ENCODE measurements at places on chromosomes 3 and 15.

GRCh38 chr3:56874269-56874668 is 72.5 kb upstream of the ARHGEF3 start:
- no peaks in the 10 kb centered on the region for H3K4me1 ChIP-seq
- no peak overlapping the region for H3K27ac ChIP-seq
- DNase-seq: no peak
- H3K4me3 ChIP-seq: no peak overlapping the region

GRCh38 chr15:49247556-49248110 is 77.6 kb downstream of the GALK2 start:
- H3K36me3 ChIP-seq: peaks cover 14% of the 10 kb centered on the region
- H3K27me3 ChIP-seq: no peaks in the 10 kb centered on the region
- DNase-seq: no peak
- no peak overlapping the region for H3K4me3 ChIP-seq
- peak overlapping the region; percentile 6 for H3K27ac ChIP-seq
- H3K4me1 ChIP-seq: peaks cover 12% of the 10 kb centered on the region

DNA sequence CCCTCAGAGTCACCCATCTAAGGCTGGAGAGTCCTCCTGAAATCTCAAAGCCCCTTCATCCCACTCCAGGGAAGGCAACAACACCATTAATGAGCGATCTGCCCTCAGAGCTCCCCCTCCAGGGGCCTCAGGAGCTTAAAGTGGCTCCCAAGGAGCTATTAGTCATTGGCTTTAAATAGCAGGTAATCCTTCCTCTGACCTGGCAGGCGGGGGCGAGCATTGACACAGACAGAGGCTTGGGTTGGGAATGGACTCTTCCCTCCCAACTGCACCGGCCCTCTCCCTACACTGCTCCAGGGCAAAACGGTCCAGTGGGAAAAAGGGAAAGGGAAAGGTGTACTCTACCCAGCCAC is 1.4 kb downstream of the MFGE8 start:
- H3K4me3 ChIP-seq: no peak overlapping the region
- peak; percentile 66 for DNase-seq
- no peak overlapping the region for H3K27ac ChIP-seq
- H3K36me3 ChIP-seq: peaks cover 14% of the 10 kb centered on the region
- H3K27me3 ChIP-seq: no peaks in the 10 kb centered on the region
- H3K4me1 ChIP-seq: peaks cover 29% of the 10 kb centered on the region

- H3K27ac ChIP-seq: no peak overlapping the region
- no peaks in the 10 kb centered on the region for H3K36me3 ChIP-seq
- no peaks in the 10 kb centered on the region for H3K27me3 ChIP-seq
- peak; percentile 18 for DNase-seq
- H3K4me3 ChIP-seq: no peak overlapping the region
Measured at GRCh38 chr15:68318931-68319909, 41.7 kb downstream of the FEM1B start.

DNA sequence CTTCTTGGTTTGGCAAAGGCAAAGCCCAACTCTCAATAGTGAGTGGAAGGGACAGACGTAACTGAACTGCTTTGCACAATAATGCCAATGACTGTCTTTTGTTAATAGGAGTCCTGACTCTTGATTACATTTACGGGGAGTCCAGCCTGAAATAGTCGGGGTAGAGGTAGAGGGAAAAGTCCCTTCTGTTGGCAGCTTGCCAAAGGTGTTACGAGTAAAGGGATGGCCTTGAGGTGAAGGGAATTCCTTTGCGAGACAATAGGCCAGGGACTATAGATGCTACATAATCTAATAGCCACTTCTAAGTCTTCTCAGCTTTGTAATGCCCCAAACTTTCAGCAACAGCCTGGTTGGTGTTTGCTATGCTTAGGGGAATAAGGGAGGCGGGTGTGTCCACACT is 2.2 kb upstream of the SENP2 start:
- H3K27ac ChIP-seq: no peak overlapping the region
- no peak for DNase-seq
- H3K4me3 ChIP-seq: no peak overlapping the region
- H3K27me3 ChIP-seq: no peaks in the 10 kb centered on the region
- H3K36me3 ChIP-seq: no peaks in the 10 kb centered on the region

DNA sequence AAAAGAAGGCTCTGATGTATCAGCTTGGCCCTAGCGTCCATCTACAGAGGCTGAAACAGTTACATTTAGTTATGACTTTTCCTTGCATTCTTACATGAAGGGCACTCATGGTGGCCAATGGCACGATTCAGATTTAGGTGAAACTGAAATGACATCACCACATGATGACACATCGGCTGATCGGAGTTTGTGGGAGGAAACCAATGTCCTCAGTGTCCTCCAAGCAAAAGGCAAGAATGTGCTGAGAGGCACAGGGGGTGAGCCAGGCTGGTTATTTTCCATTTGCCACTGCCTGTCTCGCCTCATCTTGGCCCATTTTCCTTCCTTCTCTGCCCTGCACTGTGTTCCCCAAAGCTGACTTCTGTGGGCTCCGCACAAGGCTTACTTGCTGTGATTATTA is 34.4 kb downstream of the TARS3 start:
- DNase-seq: no peak
- H3K4me3 ChIP-seq: no peak overlapping the region
- no peak overlapping the region for H3K27ac ChIP-seq

GRCh38 chr3:181886676-181887075 is 175.0 kb downstream of the SOX2 start:
- no peaks in the 10 kb centered on the region for H3K36me3 ChIP-seq
- DNase-seq: no peak
- H3K27me3 ChIP-seq: no peaks in the 10 kb centered on the region
- no peaks in the 10 kb centered on the region for H3K4me1 ChIP-seq

DNA sequence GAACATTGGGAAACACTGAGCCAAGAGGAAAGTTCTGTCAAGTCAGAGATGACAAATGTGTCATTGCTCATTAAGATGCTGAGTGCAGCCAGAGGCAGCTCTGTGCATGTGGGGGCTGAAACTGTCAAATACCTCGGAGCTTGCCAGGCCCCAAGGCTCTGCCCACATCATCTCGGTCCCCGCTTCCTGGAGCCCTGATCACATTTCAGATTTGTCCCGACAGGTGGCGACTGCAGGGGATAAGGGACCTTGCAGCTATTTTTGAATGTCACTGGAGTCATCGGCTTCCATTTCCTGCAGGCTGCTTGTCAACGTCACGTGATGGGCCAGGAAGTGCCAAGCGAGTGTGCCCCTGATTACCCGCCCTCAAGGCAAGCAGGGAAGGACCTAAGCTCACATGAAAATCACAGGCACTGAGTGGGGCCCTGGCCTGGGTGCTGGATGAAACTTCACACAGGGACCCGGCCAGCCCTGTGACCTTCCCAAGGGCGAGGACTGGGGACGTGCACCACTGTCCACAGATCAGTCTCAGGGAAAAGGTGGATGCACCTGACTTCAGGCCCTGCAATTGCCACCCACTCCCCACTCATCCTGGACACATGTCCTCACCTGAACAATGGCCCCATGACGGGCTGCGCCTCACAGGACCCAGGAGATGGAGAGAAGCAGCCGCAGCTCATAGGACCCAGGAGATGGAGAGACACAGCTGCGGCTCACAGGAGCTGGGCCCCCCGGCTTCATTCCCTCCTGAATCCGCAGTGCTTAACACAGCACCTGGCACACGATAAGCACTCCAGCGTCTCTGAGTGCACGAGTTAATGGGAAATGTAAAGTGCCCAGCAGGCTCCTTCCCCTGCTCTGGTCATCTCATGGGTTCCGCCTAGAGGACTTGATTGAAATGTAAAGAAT is 73.4 kb downstream of the NUP210 start:
- no peaks in the 10 kb centered on the region for H3K36me3 ChIP-seq
- DNase-seq: peak; percentile 38
- H3K4me3 ChIP-seq: no peak overlapping the region
- no peaks in the 10 kb centered on the region for H3K27me3 ChIP-seq
- no peak overlapping the region for H3K27ac ChIP-seq

GRCh38 chr3:184465883-184466412 is 86.1 kb downstream of the CHRD start:
- no peak overlapping the region for H3K27ac ChIP-seq
- H3K36me3 ChIP-seq: no peaks in the 10 kb centered on the region
- no peak overlapping the region for H3K4me3 ChIP-seq
- H3K4me1 ChIP-seq: no peaks in the 10 kb centered on the region
- peaks cover 4% of the 10 kb centered on the region for H3K27me3 ChIP-seq

GRCh38 chr3:135137296-135137695 is 342.2 kb downstream of the EPHB1 start:
- H3K4me1 ChIP-seq: no peaks in the 10 kb centered on the region
- no peaks in the 10 kb centered on the region for H3K36me3 ChIP-seq
- no peak for DNase-seq
- H3K27me3 ChIP-seq: no peaks in the 10 kb centered on the region
- no peak overlapping the region for H3K4me3 ChIP-seq

DNA sequence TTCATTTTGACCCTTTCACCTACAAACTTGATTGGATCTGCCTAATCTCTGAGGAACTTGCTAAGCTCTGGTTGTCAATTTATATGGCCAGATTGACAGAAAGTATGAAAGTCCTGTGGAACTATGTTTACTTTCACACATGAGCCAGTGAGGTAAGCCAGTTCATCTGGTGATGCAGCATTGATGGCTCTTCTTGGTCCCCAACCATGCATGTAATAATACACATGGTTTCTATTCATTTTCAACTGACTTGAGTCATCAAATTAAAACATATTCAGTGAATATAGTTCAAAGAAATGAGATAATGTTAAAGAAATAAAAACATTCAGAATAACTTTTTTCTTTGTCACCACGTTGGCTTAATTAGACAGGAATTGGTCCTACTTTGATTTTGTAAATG is 336.1 kb upstream of the THBS1 start:
- no peaks in the 10 kb centered on the region for H3K27me3 ChIP-seq
- H3K36me3 ChIP-seq: no peaks in the 10 kb centered on the region
- no peak overlapping the region for H3K4me3 ChIP-seq

DNA sequence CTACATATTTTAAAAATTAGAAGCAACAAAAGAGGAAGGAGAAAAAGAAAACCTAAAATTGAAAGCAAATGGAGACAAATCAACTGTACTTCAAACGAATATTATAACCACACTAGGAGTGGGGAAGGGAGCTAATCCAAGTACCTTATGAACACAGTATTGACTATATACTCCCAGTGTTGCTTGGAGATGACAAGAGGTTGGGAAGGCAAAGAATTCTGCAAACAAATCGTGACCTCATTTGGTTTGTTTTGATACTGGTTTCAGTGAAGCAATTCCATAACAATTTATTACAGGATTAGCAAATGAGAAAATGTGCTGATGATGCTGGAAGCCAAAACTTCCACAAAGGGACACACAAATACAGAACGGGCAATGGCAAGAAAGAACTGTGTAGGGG is 268.1 kb downstream of the ULK4 start:
- no peaks in the 10 kb centered on the region for H3K36me3 ChIP-seq
- H3K27ac ChIP-seq: no peak overlapping the region
- no peak for DNase-seq
- H3K4me1 ChIP-seq: no peaks in the 10 kb centered on the region
- no peaks in the 10 kb centered on the region for H3K27me3 ChIP-seq

DNA sequence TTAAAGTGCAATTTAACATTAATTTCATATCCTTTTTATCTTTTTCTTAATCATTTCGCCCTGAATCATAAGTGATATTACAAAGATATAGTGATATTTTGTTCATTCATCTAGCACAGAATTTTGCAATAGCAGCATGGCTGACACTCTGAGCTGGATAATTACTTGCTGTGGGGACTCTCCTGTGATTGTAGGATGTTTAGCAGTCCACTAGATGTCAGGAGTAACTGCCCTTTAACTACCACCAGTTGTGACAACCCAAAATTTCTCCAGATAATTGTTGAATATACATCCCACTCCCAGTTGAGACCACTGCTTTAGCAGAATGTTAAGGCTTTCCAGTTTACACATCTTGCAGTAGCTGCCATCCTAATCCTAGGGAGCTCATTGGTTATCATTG is 196.8 kb upstream of the MBNL1 start:
- DNase-seq: no peak
- no peak overlapping the region for H3K27ac ChIP-seq
- no peaks in the 10 kb centered on the region for H3K27me3 ChIP-seq
- no peaks in the 10 kb centered on the region for H3K4me1 ChIP-seq
- H3K4me3 ChIP-seq: no peak overlapping the region

GRCh38 chr3:185342459-185343174 is 20.3 kb upstream of the MAP3K13 start:
- DNase-seq: no peak
- peaks cover 20% of the 10 kb centered on the region for H3K4me1 ChIP-seq
- H3K27me3 ChIP-seq: no peaks in the 10 kb centered on the region
- no peak overlapping the region for H3K27ac ChIP-seq
- no peak overlapping the region for H3K4me3 ChIP-seq

- peaks cover 33% of the 10 kb centered on the region for H3K27me3 ChIP-seq
- peak overlapping the region; percentile 46 for H3K4me3 ChIP-seq
- no peaks in the 10 kb centered on the region for H3K4me1 ChIP-seq
- H3K36me3 ChIP-seq: no peaks in the 10 kb centered on the region
- peak; percentile 59 for DNase-seq
Measured at GRCh38 chr3:77038468-77038929, 1.4 kb upstream of the ROBO2 start.

- no peaks in the 10 kb centered on the region for H3K4me1 ChIP-seq
- H3K36me3 ChIP-seq: no peaks in the 10 kb centered on the region
- no peak overlapping the region for H3K27ac ChIP-seq
- no peak for DNase-seq
- H3K27me3 ChIP-seq: peaks cover 10% of the 10 kb centered on the region
Measured at GRCh38 chr3:45208586-45208985, 17.5 kb downstream of the TMEM158 start.

DNA sequence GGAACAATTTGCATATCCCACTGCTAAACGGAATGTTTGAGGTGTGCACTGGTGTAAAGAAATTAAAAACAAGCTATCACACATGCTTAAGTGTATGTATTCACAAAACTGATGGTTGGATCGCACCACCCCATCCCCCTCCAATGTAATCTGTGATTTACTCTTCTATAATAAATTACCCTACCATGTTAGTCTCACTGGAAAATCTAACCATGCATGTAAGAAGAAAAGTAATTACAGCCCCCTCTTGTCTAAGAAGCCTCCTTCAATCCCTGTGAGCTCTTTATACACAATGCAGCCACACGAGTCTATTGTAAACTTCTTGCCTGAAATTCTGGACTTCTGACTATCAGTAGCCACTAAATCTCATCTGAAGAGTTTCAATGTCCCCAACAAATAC is 173.6 kb downstream of the ZBTB20 start:
- H3K4me1 ChIP-seq: no peaks in the 10 kb centered on the region
- no peak overlapping the region for H3K27ac ChIP-seq
- H3K36me3 ChIP-seq: peaks cover 7% of the 10 kb centered on the region

Data from left lung (tissue), 14 donors.